Activated CD4-positive, alpha-beta T cell treated with anti-CD3 and anti-CD28 coated beads, Interleukin-2, amount 50 U/mL, for 4 hours (primary cell): ENCODE measurements at places on chromosomes 16 and 17.

- no peak for DNase-seq
Measured at GRCh38 chr17:8463099-8463498, 27.4 kb downstream of the NDEL1 start.

GRCh38 chr16:57045694-57046381, 46.5 kb upstream of the CPNE2 start:
- DNase-seq: no peak

- peak; percentile 56 for DNase-seq
Measured at GRCh38 chr17:19513897-19514488, 19.7 kb upstream of the SLC47A1 start.

DNA sequence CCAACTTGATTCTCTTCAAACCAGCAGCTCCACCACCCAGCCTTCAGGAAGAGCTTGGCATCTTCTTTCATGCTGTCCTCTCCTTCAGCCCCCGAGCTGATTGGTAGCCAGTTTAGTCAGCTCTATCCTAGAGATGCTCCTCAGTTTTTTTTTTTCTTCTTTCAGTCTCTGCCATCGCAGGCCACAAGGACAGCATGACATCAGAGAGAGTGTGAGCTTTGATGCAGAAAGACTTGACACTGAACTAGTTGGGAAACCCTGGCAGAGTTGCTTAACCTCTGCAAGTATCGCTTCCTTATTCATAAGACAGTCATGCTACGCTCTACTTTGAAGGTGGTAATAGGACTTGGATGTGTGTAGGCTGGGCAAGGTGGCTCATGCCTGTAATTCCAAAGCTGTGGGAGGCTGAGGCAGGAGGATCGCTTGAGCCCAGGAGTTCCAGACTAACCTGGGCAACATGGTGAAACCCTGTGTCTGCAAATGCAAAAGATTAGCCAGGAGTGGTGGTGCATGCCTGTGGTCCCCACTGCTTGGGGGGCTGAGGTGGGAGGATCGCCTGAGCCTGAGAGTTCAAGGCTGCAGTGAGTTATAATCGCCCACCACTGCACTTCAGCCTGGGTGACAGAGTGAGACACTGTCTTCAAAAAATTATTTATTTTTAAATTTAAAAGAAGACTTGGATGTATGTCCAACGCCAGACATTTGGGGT, 2.6 kb downstream of the CD300LB start:
- DNase-seq: no peak

DNA sequence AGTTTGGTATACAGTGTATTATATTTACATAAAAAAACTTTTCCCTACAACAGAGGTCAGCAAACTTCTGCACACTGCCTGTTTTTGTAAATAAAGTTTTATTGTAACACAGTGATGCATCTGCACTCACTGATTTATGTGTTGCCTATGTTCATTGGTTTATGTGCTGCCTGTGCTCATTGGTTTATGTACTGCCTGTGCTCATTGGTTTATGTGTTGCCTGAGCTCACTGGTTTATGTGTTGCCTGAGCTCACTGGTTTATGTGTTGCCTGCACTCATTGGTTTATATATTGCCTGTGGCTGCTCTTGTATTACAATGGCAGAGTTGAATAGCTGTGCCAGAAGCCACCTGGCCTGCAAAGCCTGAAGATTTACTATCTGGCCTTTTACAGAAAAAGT, 81.6 kb downstream of the MYH11 start:
- DNase-seq: no peak

DNA sequence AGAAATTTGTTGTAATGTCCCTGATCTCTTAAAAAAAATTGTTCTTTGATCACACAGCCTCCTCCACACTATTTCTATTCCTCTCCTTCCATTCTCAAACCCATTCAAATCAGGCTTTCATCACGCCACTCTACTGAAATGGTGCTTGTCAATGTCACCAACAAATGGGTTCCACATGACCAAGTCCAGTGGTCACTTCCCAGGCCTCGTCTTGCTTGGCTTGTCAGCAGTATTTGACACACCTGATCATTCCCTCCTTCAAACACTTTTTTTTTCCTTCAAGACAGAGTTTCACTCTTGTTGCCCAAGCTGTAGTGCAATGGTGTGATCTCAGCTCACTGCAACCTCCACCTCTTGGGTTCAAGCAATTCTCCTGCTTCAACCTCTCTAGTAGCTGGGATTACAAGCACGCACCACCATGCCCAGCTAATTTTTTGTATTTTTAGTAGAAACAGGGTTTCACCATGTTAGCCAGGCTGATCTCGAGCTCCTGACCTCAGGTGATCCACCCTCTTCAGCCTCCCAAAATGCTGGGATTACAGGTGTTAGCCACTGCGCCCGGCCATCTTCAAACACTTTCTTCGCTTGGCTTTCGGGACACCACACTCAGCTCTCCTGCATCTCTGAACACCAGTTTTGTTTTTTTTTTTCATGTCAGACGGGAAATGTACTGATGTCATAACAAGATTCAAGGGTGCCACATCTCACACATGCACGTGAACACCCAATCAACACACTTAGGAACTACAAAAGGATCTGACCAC, 18.3 kb downstream of the NQO1 start:
- no peak for DNase-seq

- DNase-seq: no peak
Measured at GRCh38 chr17:73302189-73302588, 9.6 kb downstream of the CDC42EP4 start.

GRCh38 chr17:63805591-63805990, 21.6 kb upstream of the PSMC5 start:
- DNase-seq: no peak

DNA sequence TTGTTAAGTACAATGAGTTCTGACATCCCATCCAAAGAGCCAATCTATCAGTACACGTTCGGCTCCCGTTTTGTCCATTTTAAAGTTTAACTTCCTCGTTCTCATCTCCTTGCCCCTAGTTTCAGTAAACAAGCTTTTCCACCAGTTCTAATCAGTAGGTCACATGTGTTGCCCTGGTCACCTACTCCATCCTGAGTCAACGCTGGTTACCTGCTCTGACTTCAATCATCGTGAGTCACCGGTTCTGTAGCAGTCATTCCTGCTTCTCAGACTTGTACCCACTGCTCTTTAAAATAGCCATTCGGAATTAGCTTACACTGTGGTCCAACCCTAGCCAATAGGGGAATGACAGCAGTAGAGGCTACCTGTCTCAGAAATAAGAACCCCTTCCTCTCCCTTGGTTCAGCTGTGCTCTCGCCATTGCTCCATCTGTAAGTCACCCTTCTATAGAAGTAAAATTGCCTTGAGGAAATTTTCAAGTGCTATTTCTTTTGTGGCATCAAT, 191.0 kb downstream of the CPPED1 start:
- DNase-seq: no peak

- no peak for DNase-seq
Measured at GRCh38 chr17:76568811-76569221, 16.8 kb downstream of the ST6GALNAC2 start.

GRCh38 chr17:83025636-83026280, 53.7 kb upstream of the METRNL start:
- no peak for DNase-seq

DNA sequence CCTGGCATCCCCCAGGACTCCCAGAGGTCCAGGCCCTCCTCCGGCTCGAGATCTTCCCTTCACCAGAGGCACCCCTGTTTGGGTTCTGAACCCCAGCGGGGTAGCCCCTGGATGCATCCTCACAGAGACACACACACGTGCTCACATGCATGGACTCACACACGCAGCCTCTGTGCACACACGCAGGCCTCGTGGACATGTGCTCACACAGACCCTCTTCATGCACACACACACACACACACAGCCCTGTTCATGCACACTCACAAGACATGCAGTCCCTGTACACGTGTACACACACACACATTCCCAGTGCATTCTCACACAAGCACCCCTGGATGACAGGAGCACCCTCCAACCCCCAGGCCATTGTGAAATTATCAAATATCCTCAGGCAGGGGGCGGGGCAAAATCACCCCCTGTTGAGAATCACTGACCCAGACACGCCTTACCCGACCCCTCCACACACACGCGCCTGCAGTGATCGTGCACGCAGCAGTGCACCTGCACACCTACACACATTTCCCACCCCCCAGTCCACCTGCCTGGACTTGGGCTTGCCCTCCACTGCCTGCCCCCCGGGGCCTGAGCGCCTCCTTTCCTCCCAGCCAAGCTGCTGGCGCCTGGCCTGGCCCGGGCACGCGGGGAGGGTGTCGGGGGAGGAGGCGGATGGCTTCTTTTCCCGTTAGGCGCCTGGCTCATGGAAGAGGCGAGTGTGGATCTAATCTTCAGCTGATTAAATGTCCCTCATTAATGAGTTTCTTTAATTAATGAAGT, 62.6 kb downstream of the ENGASE start:
- DNase-seq: no peak

DNA sequence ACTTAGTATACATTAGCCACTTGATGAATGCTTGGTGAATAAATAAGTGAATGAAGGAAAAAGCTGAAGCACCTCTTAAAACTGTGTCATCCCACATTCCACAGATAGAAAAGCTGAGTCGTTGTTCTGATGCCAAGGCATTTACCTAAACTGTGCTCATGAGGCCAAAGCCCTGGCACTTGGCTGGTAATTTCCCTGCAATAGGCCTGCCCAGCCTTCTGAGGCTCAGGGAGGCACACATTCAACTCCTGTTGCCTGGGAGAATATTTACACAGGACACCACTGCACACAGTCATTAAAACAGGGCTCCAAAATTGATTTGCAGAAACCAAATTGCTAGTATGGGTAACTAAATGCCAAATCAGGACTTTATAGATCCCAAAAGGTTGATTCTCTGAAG, 333.0 kb upstream of the C16orf82 start:
- no peak for DNase-seq

DNA sequence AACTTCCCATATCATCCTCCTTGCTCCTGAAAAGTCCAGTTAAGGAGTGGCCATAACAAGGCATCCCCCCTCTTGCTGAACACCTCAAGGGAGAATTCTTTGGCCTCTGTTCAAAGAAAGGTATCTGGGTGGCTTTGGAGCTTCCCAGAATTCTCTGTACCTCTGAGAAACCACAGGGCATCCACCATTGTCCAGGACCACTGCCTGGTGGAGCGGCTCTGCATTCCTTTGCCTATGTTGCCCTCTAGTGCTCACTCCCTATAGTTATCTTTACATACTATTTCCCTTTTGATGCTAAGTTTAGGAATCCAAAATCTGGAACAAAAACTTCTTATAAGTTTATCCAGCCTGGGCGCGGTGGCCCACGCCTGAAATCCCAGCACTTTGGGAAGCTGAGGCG, 30.3 kb downstream of the CHD9NB start:
- no peak for DNase-seq
